HT1080 (cell line): ENCODE measurements at places on chromosomes 13 and 19. TPM values are rescaled to one million over a fixed set of nuclear protein-coding genes. Genes with fewer than 3 reads are reported as not detected.

DNA sequence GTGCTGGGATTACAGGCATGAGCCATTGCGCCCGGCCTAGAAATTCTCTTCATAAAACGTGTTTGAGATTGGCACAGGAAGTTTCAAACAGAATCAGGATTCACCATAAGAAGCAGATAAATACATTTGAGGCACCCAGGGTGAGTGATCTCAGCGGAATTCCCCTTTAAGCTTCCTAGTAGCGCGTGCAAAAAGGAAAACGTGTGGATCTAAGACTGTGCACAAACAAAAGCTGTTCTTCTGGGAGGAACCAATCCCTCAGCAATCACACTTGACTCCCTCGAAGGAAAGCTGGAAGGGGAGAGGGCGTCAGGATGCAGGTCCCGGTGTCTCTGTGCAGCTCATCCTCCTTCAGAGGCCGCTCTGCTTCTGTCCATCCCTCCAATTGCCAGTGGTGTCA is 15.5 kb downstream of the MCF2L start:
- no peak for DNase-seq

DNA sequence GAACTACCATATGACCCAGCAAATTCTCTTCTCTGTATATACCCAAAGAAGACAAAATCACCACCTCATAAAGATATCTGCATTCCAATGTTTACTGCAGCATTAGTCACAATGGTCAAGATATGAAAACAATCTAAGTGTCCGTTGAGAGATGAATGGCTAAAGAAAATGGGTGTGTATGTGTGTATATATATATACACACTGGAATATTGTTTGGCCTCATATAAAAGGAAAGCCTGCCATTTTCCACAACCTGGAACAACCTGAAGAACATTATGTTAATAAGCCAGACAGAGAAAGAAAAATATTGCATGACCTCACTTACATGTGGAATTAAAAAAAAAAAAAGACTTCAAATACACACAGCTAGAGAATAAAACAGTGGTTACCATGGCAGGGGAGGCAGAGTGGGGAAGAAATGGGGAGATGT is 29.5 kb upstream of the RBM26 start:
- DNase-seq = peak; percentile 62

DNA sequence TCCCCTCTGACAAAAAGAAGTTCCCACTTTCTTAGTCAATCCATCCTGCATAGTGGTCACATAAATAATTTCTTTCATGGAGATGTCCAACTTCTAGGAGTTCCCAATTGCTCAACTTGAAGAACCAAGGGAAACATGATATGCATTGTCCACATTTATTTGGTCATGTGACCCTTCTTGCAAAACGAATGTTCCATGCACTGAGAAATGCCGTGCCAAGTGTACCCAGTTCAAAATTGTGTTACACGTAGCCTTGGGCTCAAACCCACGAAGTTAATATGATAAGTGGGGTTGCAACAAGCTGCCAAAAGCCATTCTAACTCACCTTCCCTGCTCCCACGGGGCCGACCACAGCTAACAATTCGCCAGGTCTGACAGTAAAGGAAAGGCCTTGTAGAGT is 113.1 kb downstream of the ABCC4 start:
- DNase-seq = no peak

GRCh38 chr13:24661713-24662112 is 18.5 kb upstream of the ATP12A start:
- DNase-seq = no peak

DNA sequence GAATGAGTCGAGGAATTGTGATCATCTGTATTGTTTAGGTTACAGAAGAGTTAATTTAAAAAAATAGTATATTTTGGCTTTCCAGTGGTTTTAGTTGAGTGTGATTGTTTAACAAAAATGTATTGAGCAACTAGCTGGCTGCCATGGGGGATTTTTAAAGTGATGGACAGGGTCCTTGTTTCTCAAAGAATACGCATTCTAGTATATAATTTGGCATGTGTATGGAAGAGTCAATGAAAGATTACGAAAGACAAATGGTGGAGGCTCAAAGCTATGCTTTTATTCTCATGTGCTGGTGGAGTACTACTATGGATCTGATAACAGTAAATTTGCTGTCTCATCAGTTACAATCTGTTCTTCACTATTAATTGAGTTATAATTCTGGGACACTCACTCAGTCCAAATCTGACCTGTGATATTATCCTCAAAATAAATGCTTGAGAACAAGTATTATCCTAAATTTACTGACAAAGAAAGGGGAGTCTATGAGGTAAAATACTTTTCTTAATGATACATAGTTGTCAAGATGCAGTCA is 240.0 kb downstream of the GPC6 start:
- DNase-seq = no peak

DNA sequence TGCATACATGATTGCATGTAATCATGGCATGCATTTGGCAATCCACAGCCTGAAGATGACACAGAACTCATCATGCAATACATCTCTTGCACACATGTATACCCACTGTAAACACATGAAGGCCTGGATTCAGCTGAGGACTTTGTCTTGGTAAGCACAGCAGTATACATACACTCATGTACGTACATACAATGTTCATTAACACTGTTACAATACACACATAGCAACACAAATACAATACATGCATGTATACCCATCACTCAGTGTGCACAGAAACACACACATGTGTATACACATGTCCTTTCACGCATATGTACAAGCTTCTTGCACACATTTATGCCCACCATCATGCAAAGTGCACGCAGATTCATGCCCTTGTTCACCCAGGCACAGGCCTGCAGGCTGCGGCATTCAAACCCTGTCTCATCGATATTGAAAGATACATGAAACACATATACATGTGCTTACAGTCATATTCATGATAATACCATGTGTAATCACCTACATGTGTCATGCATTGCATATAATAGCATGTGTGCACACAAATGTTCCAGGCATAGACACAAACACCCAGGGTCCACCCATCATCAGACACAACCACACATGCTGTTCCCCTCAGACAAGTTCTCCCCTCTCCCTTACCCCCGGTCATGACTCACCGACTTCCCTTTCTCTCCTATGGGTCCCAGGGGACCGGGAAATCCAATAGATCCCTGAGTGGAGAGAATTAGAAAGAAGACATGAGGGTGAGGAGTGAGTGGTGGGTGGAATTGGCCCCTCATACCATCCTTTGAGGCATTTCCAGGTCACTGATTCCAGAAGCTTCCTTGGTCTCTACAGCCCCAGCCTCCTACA is 28.7 kb downstream of the COL5A3 start:
- DNase-seq = no peak

Gene EFNB2
- 17.4 and 22.4 TPM in 2 replicates for total RNA-seq
